A549 treated with AZD2906 at 1 μM for 4 hours (cell line): ENCODE measurements at places on chromosomes 5 and 9. TPM values are rescaled to one million over a fixed set of nuclear protein-coding genes. Genes with fewer than 3 reads are reported as not detected.

SLC30A5 gene
- total RNA-seq, result 29.6 to 39.1 TPM (median 30.4 TPM) in 5 replicates

PCDHGB5 gene
- 1.9 to 2.5 TPM (median 2.2 TPM) in 5 replicates for total RNA-seq

DMRT2 gene
- 0.03 to 0.10 TPM (median 0.08 TPM) in 3 of 5 replicates, not detected in the others for total RNA-seq

PCDHGA11 gene
- not detected in 5 replicates for total RNA-seq

GRM6 gene
- total RNA-seq, result not detected in 5 replicates

TMEM215 gene
- total RNA-seq, result 0.02 to 0.03 TPM in 2 of 5 replicates, not detected in the others

PCDHGC3 gene
- total RNA-seq, result 5.0 to 6.6 TPM (median 5.7 TPM) in 5 replicates

SV2C gene
- not detected in 5 replicates for total RNA-seq

ANKRD34B gene
- total RNA-seq, result 0.03 to 0.15 TPM (median 0.06 TPM) in 5 replicates

FGFR4 gene
- total RNA-seq, result 17.5 to 24.2 TPM (median 21.4 TPM) in 5 replicates

LCN2 gene
- 3.3 to 6.9 TPM (median 3.6 TPM) in 5 replicates for total RNA-seq

SYK gene
- 0.02 to 0.17 TPM (median 0.03 TPM) in 4 of 5 replicates, not detected in the other for total RNA-seq

MYOT gene
- total RNA-seq, result 0.08 to 0.27 TPM (median 0.13 TPM) in 3 of 5 replicates, not detected in the others

WDR31 gene
- 0.96 to 1.4 TPM (median 1.1 TPM) in 5 replicates for total RNA-seq

PCDHA7 gene
- total RNA-seq, result 0.06 to 0.12 TPM (median 0.08 TPM) in 5 replicates

SPAAR gene
- 0.05 to 0.09 TPM (median 0.06 TPM) in 4 of 5 replicates, not detected in the other for total RNA-seq

DNAJC21 gene
- total RNA-seq, result 21.2 to 29.7 TPM (median 23.5 TPM) in 5 replicates

MELK gene
- total RNA-seq, result 64.0 to 81.5 TPM (median 68.7 TPM) in 5 replicates

HTR1A gene
- not detected in 5 replicates for total RNA-seq

FAM200C gene
- 1.5 to 1.8 TPM (median 1.6 TPM) in 5 replicates for total RNA-seq

PCDH12 gene
- total RNA-seq, result not detected in 5 replicates

BTF3 gene
- total RNA-seq, result 1,061 to 1,200 TPM (median 1,081 TPM) in 5 replicates

MOB3B gene
- total RNA-seq, result 9.7 to 14.1 TPM (median 11.0 TPM) in 5 replicates
